Myocyte (in vitro differentiated cells): ENCODE measurements at places on chromosomes 13 and 19. TPM values are rescaled to one million over a fixed set of nuclear protein-coding genes. Genes with fewer than 3 reads are reported as not detected.

Gene KCNC3
- not detected in 2 replicates for total RNA-seq

Gene KLK4
- not detected in 2 replicates for total RNA-seq

Gene CEACAM4
- total RNA-seq: not detected in 2 replicates

Gene LRRC8E
- total RNA-seq: 0.53 and 1.0 TPM in 2 replicates

Gene CYP2B6
- not detected in 2 replicates for total RNA-seq

Gene OR10H1
- not detected in 2 replicates for total RNA-seq

Gene APOC1
- total RNA-seq: 21.8 and 52.3 TPM in 2 replicates

Gene CPB2
- not detected in 2 replicates for total RNA-seq
